NCI-H460 (cell line): ENCODE measurements at places on chromosomes 2 and 18. TPM values are rescaled to one million over a fixed set of nuclear protein-coding genes. Genes with fewer than 3 reads are reported as not detected.

The FHOD3 gene
- total RNA-seq: 17.5 and 23.1 TPM in 2 replicates

The FSHR gene
- not detected in 2 replicates for total RNA-seq

- no peak for DNase-seq
These were observed 4.8 kb upstream of the LYPD6B start for GRCh38 chr2:149033716-149034115.

The COLEC11 gene
- total RNA-seq: 0.66 and 1.1 TPM in 2 replicates

GRCh38 chr2:10243926-10244270 is 58.8 kb upstream of the HPCAL1 start:
- DNase-seq: no peak

DNA sequence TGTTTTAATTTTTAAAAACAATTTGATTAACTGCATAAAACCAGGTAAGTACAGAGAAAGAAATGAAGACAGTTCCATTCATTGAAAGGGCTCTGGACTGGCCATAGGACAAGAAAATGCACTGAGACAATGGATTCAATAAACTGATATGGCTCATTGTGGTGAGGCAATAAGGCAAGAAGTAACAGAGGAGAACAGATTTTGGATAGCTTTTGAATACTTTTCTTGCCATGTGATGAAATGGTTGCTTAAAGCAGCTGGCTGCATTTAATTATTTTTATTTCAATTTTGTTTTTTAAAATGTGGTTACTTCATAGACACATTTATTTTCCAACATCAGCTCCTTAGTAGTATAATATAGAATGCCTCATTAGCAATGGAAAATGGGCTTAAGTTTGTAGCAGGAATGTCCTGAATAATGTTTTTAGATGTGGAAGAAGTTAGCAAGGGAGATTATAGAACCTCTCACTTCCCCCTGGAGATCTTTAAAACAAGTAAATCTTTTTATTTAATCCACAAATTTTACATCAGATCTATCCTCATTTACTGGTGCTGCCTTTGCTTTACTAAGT is 646.9 kb upstream of the ZEB2 start:
- DNase-seq: no peak

The CCDC141 gene
- 2.4 and 4.0 TPM in 2 replicates for total RNA-seq
